Panc1 (cell line): ENCODE measurements at places on chromosomes 2 and 18. TPM values are rescaled to one million over a fixed set of nuclear protein-coding genes. Genes with fewer than 3 reads are reported as not detected.

The MTCL1 gene
- 50.1 TPM for total RNA-seq

The CYTIP gene
- 0.57 TPM for total RNA-seq

GRCh38 chr2:208363485-208363884 is 43.1 kb upstream of the PTH2R start:
- DNase-seq: no peak

DNA sequence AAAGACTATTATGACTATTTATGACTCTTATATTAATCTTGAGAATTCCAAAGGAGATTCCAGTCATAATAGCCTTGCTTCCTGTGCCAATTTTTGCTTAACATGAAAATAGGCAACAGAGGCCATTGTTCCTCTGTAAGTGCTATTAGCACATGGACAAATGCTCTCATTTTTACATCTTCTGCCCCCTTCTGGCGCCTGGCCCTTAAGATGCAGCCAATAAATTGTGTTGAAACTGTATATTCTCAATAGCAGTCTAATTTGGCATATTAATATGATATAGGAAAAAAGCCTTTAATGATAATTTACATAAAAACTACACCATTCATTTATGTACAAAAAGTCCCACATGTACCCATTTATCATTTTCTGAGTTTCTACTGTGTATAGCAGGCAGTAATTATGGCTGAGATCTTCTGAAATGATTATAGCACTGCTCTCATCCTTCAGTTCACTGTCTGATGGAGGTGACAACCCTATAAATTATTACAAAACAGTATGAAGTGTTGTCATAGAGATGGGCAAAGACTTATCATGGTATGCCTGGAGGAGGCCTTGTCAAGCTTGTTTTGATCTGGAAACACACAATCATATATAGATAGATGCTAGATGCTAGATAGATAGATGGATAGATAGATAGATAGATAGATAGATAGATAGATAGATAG is 613.3 kb downstream of the TSN start:
- no peak for DNase-seq

- no peak for DNase-seq
These were observed 129.1 kb downstream of the RGPD3 start for GRCh38 chr2:106339132-106339531.
